NCI-H1105 treated with DMSO at 0.1 percent for 48 hours (cell line): ENCODE measurements at places on chromosomes 7 and 10.

DNA sequence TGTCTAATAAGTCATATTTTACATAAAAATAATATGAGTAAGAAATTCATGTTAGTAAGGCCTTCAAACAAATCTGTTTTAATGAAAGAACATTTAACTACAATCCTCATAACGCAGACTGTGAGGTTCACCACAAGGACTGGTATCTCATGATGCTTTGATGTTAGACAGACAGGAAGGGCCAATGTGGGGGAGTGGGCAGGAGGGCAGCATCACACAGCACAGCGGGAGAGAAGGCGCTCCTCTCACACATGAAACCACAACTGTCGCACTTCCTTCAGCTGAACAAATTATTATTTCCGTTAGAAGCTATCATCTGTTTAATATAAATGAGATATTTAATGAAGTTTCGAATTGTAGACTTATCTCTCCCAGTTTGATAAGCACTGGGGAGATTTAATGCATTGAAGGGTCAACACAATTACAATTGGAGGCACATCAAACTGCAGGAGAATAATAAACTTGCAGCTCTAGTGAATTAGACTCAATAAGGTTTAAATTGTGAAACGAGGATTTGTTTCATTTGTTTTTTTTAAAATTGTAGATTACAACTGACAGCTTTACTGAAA is 466.1 kb downstream of the PARD3 start:
- no peak for DNase-seq

GRCh38 chr7:5532536-5533335 is 109.1 kb upstream of the TNRC18 start:
- no peak for DNase-seq

GRCh38 chr7:64882341-64883112 is 20.5 kb upstream of the ZNF273 start:
- DNase-seq, result peak; percentile 18

GRCh38 chr10:80351220-80351619 is 5.3 kb downstream of the DYDC1 start:
- DNase-seq, result no peak

DNA sequence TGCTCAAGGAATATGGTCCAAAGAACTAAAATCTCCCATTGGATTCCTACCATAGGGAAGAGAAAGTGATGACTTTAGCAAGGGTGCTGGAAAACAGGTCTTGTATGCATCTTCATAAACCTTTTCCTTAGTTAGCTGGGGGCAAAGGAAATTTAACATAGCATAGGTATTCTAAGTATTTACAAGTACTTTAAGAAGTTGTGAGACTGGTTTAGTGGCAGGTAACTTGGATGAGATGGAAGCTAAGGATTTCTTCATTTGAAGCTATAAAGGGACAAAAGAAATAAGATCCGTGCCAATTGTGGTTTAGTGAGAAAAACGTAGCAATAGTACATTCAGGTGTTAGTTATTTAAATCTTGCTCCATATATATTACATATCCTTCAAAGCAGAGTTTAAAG is 183.4 kb upstream of the TCF7L2 start:
- no peak for DNase-seq
